ENCODE measurements at places on chromosomes 1 and 21.
A peak's percentile ranks its signal among the peaks of the same experiment; 100 is the strongest.

DNA sequence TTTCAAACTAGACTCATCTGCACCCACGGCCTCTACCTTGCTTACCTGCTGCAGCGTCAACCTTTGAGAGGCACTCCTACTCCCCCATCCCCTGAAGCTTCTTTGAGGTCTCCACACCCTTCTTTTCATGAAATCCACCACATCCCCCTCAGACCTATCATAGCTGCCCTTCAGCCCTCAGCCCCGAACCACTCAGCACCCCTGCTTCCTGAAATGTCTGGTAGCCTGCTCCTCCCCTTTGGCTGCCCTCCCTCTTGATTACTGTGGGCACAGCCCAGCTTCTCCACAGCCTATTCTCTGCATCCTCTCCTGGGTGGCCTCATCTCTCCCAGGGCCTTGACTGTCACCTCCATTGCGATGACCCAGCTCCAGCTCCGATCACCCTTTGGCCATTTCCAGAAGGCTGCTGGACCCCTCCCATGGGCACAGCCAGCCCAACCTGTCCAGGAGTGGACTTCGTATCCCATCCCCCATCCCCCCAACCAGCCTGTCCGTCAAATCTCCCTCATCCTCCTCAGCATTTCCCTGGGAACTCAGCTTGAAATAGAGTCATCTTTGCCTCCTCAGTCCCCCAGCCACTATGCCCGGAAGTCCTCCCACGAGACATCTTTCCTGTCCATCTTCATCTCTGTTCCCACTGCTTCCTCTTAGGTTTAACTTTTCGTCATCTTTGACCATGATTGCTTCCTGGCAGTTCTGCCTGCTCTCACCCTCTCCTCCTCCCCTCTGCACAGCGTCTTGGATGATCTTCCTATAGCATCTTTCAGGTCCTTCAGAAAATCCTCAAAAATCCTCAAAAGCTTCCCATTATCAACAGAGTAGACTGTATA is 6.1 kb upstream of the ADORA1 start:
- DNase-seq: no peak
- H3K27ac ChIP-seq: no peak overlapping the region
- no peak overlapping the region for H3K4me3 ChIP-seq
- H3K27me3 ChIP-seq: peaks cover 20% of the 10 kb centered on the region
- H3K36me3 ChIP-seq: no peaks in the 10 kb centered on the region

GRCh38 chr1:178953034-178953433 is 72.7 kb upstream of the FAM20B start:
- H3K4me1 ChIP-seq: no peaks in the 10 kb centered on the region
- H3K27ac ChIP-seq: no peak overlapping the region
- DNase-seq: no peak
- H3K27me3 ChIP-seq: no peaks in the 10 kb centered on the region
- no peak overlapping the region for H3K4me3 ChIP-seq

- no peaks in the 10 kb centered on the region for H3K27me3 ChIP-seq
- H3K4me3 ChIP-seq: no peak overlapping the region
- H3K27ac ChIP-seq: no peak overlapping the region
- peaks cover 32% of the 10 kb centered on the region for H3K36me3 ChIP-seq
Measured at GRCh38 chr1:156225677-156226014, 12.8 kb downstream of the PMF1 start.

DNA sequence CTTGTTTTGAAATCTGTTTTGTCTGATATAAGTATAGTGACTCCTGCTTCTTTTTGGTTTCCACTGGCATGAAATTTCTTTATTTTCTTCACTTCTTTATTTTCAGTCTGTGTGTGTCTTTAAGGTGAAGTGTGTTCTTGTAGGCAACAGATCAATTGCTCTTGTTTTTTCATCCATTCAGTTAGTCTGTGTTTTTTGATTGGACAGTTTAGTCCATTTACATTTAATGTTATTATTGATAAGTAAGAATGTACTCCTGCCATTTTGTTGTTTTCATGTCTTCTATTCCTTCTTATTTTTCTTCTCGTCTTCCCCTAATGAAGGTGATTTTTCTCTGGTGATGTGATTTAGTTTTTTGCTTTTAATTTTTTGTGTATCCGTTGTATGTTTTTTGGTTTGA is 487.7 kb upstream of the PBX1 start:
- H3K27me3 ChIP-seq: no peaks in the 10 kb centered on the region
- no peaks in the 10 kb centered on the region for H3K4me1 ChIP-seq
- DNase-seq: no peak
- no peak overlapping the region for H3K4me3 ChIP-seq
- no peak overlapping the region for H3K27ac ChIP-seq
- no peaks in the 10 kb centered on the region for H3K36me3 ChIP-seq

DNA sequence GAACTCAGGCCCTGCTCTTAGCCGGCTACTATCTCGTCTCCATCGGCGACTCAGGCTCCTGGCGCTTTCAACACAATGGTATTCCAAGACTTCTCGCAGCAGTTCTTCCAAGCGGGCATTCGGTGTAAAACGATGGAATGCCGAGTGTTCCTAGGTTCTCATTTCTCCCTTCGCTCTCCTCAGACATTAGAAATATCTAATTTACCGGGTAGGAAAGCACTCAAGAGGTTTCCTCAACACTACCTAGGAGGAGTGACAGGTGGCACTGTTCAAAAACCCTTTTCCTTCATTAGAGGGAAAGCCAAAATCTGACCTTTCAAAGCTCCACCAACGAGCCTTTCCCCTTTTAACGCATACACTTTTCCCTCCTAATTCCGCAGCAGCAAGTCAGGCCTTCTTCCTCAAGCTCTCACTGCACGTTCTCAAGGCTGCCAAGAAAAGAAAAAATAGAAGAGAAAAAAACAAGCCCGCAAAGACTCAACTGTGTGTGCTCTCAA is 601 bp downstream of the UBE2G2 start:
- peak overlapping the region; percentile 84 for H3K4me3 ChIP-seq
- DNase-seq: peak; percentile 49
- H3K4me1 ChIP-seq: peaks cover 30% of the 10 kb centered on the region
- H3K36me3 ChIP-seq: peaks cover 12% of the 10 kb centered on the region

- H3K27ac ChIP-seq: no peak overlapping the region
- H3K4me1 ChIP-seq: no peaks in the 10 kb centered on the region
- no peaks in the 10 kb centered on the region for H3K36me3 ChIP-seq
- no peak overlapping the region for H3K4me3 ChIP-seq
- no peaks in the 10 kb centered on the region for H3K27me3 ChIP-seq
Measured at GRCh38 chr1:112054510-112054909, 65.0 kb upstream of the KCND3 start.

All from CD4-positive, alpha-beta memory T cell (primary cell).